ENCODE measurements at places on chromosomes 1 and 21. TPM values are rescaled to one million over a fixed set of nuclear protein-coding genes. Genes with fewer than 3 reads are reported as not detected.

DNA sequence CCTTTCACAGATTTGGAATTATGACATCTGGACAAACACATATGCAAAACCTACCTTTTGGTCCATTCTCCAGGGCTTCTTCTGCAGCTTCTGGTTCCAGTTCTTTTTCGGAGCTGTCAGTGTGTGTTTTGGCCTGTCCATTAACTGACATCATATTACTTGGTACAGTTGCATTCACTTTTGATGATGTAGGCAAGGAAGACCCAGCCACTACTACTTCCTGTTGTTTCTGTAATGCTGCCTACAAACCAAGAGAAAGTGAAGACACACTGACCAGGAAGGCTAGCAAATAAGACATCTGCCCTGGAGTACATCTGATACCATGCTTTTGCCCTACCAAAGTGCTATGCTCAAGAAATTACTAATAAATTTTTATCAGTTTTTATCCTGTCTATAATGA is 31.9 kb downstream of the ACBD3 start:
- no peak overlapping the region for H3K27ac ChIP-seq
- no peaks in the 10 kb centered on the region for H3K4me1 ChIP-seq
- H3K4me3 ChIP-seq: no peak overlapping the region
- no peak for DNase-seq

- H3K4me3 ChIP-seq: no peak overlapping the region
- no peaks in the 10 kb centered on the region for H3K4me1 ChIP-seq
- no peak overlapping the region for H3K27ac ChIP-seq
- no peak for DNase-seq
These were observed 451.7 kb downstream of the MATN1 start for GRCh38 chr1:30271401-30272276.

DNA sequence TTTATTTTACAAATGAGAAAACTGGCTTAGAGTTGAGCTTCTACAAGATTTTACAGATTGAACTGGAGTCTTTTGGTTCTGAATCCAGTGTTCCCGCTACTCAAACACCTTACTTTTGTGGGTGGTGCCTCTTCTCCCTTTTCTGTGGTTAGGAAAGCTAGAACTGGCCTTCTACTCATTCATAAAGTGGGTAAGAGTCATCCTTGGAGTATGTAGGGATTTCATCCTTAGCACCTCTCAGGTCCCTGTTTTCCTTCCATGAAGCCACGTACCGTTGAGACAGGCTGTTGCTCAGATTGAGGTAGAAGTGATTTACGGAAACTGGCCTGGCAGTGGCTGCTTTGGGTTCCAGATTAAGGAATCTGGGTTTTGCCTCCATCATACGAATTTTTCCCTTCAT is 35.8 kb downstream of the WNT4 start:
- H3K27me3 ChIP-seq: no peaks in the 10 kb centered on the region
- H3K4me1 ChIP-seq: peaks cover 17% of the 10 kb centered on the region
- peak; percentile 72 for DNase-seq
- H3K27ac ChIP-seq: peak overlapping the region; percentile 21
- H3K36me3 ChIP-seq: peaks cover 28% of the 10 kb centered on the region
- H3K4me3 ChIP-seq: no peak overlapping the region

- H3K4me1 ChIP-seq: no peaks in the 10 kb centered on the region
- DNase-seq: no peak
- no peak overlapping the region for H3K4me3 ChIP-seq
- H3K27me3 ChIP-seq: no peaks in the 10 kb centered on the region
- no peak overlapping the region for H3K27ac ChIP-seq
These were observed 117.0 kb downstream of the CLEC20A start for GRCh38 chr1:178379807-178380206.

DNA sequence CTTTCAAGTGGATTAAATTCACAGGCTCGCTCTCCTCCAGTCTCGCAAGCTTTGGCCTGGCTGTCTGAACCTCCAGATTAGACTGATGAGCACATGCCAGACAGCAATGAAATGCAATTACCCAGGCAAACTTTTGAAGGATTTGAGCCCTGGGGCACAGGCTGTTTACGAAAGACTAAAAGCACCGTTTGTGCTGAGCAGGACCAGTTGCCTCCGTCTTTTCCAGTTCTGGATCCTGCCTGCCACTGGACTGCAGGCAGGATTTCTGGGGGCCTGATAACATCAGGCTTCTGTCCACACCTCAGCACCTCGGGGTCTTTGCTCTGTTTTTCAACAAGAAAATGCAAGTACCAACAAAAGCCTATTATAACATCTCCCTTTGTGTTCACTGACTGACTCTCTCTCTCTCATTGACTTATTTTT is 145.7 kb downstream of the CLIC6 start:
- no peak overlapping the region for H3K27ac ChIP-seq
- no peak overlapping the region for H3K4me3 ChIP-seq
- DNase-seq: no peak
- peaks cover 47% of the 10 kb centered on the region for H3K4me1 ChIP-seq
- H3K27me3 ChIP-seq: no peaks in the 10 kb centered on the region
- H3K36me3 ChIP-seq: peaks cover 62% of the 10 kb centered on the region

DNA sequence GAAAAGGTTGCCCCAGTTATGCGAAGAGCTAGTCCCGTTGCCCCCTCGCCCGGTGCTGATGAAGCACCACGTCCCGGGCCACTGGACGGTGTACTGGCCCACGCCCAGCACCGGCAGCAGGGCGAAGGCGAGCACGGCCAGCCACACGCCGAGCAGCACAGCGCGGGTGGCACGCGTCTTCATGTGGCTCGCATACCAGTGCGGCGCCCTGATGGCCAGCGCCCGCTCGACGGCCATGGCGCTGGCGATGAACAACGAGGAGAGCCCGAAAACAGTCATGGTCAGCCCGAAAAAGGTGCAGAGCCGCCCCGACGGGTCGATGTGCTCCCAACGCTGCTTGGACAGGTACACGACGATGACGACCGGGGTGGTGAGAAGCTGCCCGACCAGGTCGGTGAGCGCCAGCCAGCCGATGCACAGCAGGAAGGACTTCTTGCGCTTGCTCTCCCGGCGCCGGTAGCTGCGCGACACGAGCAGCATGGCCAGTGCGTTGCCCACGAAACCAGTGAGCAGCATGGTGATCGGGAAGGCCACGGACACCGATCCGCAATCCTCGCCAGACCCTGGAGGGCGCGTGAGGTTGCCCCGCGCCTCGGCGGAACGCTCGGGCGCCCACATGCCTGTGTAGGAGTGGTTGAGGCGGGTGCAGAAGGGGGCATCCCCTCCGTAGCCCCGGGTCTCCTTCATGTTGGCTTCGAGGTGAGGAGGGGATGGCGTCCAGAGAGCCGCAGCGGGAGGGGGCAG is 553 bp downstream of the PTGER3 start:
- H3K4me1 ChIP-seq: peaks cover 12% of the 10 kb centered on the region
- no peak overlapping the region for H3K27ac ChIP-seq
- H3K36me3 ChIP-seq: no peaks in the 10 kb centered on the region

DNA sequence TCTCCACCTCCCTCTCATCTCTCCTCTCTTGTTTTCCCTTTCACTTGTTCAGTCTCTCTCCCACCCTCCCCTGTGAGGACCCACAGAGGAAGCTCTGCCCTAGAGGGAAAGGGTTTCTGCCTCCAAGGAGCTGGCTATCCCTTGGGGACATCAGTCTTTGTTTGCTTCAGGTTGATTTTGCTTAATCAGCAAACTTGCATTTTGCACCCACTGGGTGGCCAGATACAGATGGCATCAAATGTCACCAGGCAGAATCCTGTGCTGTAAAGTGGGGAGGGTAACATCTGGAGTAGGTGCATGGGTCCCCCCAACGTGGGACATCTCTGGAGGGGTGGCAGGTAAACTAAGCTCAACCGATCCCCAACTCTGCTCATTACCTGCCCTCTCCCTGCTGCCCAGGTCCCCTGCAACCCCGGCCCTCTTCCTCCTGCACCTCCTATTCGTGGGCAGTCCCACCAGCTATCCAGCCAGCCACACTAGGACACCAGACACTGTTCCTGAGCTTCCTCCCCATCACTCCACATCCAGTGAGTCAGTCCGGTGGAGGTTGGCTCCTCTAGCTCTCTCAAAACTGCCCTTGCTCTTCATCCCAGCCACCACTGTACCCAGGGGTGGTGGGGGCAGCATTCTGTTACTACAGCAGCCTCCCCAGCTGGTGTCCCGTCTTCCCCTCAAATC is 123.3 kb downstream of the KCNN3 start:
- H3K4me3 ChIP-seq: no peak overlapping the region
- no peaks in the 10 kb centered on the region for H3K36me3 ChIP-seq
- H3K27me3 ChIP-seq: peaks cover 34% of the 10 kb centered on the region
- no peak for DNase-seq
- H3K27ac ChIP-seq: no peak overlapping the region
- H3K4me1 ChIP-seq: peaks cover 5% of the 10 kb centered on the region

GRCh38 chr1:236575523-236575922 is 28.8 kb downstream of the HEATR1 start:
- H3K36me3 ChIP-seq: peaks cover 55% of the 10 kb centered on the region
- DNase-seq: peak; percentile 24
- no peaks in the 10 kb centered on the region for H3K4me1 ChIP-seq
- no peaks in the 10 kb centered on the region for H3K27me3 ChIP-seq
- H3K27ac ChIP-seq: no peak overlapping the region

DNA sequence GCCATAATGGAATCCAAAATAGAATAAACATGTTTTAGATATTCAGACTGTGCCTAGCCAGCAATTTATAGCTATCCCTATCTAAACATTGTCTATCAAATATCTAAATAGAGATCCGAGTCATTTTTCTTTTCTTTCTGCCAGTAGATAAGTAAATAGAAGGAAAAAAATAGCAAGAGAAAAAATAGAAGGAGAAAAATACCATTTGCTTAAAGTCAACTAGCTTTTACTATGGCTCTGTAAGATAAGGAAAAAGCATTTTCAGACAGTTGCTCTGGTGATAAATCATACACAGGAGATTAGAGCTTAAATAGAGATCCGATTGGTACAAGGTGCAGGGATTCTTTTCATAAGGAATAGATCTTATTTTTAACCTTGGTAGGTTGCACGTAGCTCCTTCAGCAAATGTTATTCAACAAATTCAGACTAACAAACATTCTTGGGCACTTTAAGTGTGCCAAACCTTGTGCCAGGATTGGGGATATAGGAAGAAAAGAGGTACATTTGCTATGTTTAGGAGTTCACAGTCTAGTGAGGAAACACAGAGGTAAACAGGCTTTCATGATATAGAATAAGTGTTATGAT is 70.1 kb upstream of the CCDC190 start:
- no peak for DNase-seq
- H3K4me3 ChIP-seq: no peak overlapping the region
- H3K27ac ChIP-seq: no peak overlapping the region
- no peaks in the 10 kb centered on the region for H3K27me3 ChIP-seq
- H3K4me1 ChIP-seq: no peaks in the 10 kb centered on the region
- H3K36me3 ChIP-seq: no peaks in the 10 kb centered on the region

- H3K27me3 ChIP-seq: no peaks in the 10 kb centered on the region
- peak; percentile 79 for DNase-seq
- H3K36me3 ChIP-seq: peaks cover 19% of the 10 kb centered on the region
- peak within 1 kb of the TSS; percentile 95 for H3K4me3 ChIP-seq
- H3K4me1 ChIP-seq: peaks cover 7% of the 10 kb centered on the region
- H3K27ac ChIP-seq: peak within 1 kb of the TSS; percentile 99
These were observed at the start of gene YY1AP1 for GRCh38 chr1:155688324-155689080. TSS of gene YY1AP1 (minus strand) at chr1:155688774. CDS start at chr1:155680436, 8,338 bp downstream.

DNA sequence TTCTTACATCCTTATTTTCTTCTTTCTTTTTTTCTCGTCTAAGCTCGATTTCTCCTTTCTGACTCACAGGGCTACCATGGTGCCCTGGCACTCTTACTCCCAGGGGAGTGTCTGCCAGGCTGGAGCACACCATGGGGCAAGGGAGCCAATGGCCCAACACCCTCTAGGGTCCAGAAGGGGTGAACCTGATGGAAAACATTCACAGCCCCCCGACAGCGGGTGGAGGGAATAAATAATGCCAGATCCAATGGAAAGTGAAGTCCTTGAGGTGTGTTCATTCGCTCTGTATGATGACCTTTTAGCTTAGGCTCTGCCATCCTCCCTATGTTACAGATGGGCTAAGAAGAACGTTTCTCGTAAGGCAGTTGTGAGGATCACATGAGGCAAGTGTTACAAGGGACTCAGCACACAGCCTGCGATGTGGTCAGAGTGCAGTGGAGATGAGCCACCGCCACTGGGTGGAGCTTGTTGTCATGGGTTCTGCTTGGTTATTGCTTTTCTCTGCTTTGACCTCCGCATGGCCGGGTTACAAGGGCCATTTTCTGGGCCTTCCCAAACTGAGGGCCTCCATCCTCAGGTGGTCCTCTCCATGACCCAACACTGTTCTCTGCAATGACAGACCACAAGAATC is 3.5 kb upstream of the FCMR start:
- no peaks in the 10 kb centered on the region for H3K36me3 ChIP-seq

GRCh38 chr1:183093786-183094298 is 70.6 kb downstream of the LAMC1 start:
- peak overlapping the region; percentile 22 for H3K27ac ChIP-seq
- H3K36me3 ChIP-seq: peaks cover 3% of the 10 kb centered on the region
- no peak overlapping the region for H3K4me3 ChIP-seq
- DNase-seq: peak; percentile 73

GRCh38 chr21:41932191-41932575 is 21.6 kb downstream of the C2CD2 start:
- peak overlapping the region; percentile 79 for H3K27ac ChIP-seq
- H3K27me3 ChIP-seq: no peaks in the 10 kb centered on the region
- DNase-seq: peak; percentile 83
- H3K36me3 ChIP-seq: peaks cover 2% of the 10 kb centered on the region

DNA sequence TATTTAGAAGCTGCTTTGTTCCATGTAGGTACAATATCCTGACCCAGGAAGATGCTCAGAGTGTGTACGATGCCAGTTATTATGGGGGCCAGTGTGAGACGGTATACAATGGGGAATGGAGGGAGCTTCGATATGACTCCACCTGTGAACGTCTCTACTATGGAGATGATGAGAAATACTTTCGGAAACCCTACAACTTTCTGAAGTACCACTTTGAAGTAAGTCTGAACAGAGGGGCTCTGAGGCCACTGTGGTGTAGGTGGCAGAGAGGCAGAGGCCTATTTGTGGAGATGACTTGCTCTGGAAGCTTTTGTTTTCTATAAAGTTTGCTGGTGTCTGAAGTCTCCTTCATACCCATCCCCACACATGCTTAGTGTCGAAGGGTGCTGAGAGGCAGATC is 26.8 kb downstream of the C8A start:
- H3K36me3 ChIP-seq: no peaks in the 10 kb centered on the region
- H3K27ac ChIP-seq: no peak overlapping the region
- no peak for DNase-seq
- H3K27me3 ChIP-seq: no peaks in the 10 kb centered on the region
- no peaks in the 10 kb centered on the region for H3K4me1 ChIP-seq
- H3K4me3 ChIP-seq: no peak overlapping the region

Gene ETV3L
- not detected for total RNA-seq

Gene DAB1
- 0.91 TPM for total RNA-seq

Gene COL11A1
- total RNA-seq: 810 TPM
